GM12878 (cell line): ENCODE measurements at places on chromosomes 12 and 14. TPM values are rescaled to one million over a fixed set of nuclear protein-coding genes. Genes with fewer than 3 reads are reported as not detected.

GRCh38 chr12:58732894-58733293 is 187.4 kb downstream of the LRIG3 start:
- no peaks in the 10 kb centered on the region for H3K36me3 ChIP-seq
- no peaks in the 10 kb centered on the region for H3K27me3 ChIP-seq
- H3K4me1 ChIP-seq = no peaks in the 10 kb centered on the region
- H3K27ac ChIP-seq = no peak overlapping the region
- no peak for DNase-seq
- H3K4me3 ChIP-seq = no peak overlapping the region

DNA sequence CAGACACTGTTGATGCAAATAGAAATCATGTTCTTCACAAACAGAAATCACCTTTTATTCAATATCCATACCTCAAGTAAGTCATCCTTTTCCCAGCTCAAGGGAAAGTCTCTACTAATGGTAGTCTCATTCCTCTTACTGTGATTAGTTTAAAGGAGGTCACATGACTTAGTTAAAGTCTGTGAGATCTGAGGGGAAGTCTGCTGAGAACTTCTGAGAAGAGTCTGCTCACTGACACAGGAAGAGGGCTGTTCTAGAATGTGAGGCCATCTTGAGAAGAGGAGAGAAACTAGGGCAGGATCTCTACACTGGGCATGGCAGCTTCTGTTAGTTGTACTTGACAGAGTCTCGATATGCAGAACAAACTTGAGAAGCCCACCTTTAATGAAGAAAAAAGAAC is 146.8 kb downstream of the C12orf42 start:
- DNase-seq = no peak
- no peak overlapping the region for H3K4me3 ChIP-seq
- H3K27me3 ChIP-seq = no peaks in the 10 kb centered on the region
- no peaks in the 10 kb centered on the region for H3K4me1 ChIP-seq

- peak overlapping the region; percentile 79 for H3K27ac ChIP-seq
- H3K36me3 ChIP-seq = no peaks in the 10 kb centered on the region
- H3K27me3 ChIP-seq = no peaks in the 10 kb centered on the region
These were observed 9.8 kb upstream of the RMST start for GRCh38 chr12:97452839-97453238.

DNA sequence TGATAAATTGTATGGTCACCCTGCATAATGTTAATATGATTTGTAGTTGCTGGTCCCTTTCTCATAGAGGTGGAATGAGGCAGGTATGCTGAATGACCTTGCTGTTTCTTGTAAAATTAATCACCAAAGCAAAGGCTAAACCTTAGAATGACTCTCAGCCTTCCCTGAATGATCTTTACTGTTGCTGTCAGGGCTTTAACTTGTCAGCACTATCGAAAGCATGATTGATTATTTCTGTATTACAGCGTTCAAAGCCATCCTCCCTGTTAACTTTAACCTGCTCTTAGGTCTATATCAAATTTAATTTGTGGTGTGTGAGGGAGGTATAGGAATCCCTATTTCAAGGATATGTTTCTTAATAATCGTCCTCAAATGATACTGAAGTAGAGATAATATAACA is 23.1 kb downstream of the RASSF8 start:
- H3K36me3 ChIP-seq = no peaks in the 10 kb centered on the region
- H3K4me3 ChIP-seq = no peak overlapping the region
- no peak overlapping the region for H3K27ac ChIP-seq
- DNase-seq = no peak
- H3K4me1 ChIP-seq = no peaks in the 10 kb centered on the region

- no peak overlapping the region for H3K4me3 ChIP-seq
- no peak overlapping the region for H3K27ac ChIP-seq
- no peaks in the 10 kb centered on the region for H3K36me3 ChIP-seq
- no peak for DNase-seq
- peaks cover 6% of the 10 kb centered on the region for H3K27me3 ChIP-seq
- no peaks in the 10 kb centered on the region for H3K4me1 ChIP-seq
These were observed 1.1 kb downstream of the AQP2 start for GRCh38 chr12:49951411-49952240.

Gene PKP2
- 0.05 and 0.07 TPM in 2 replicates for polyA plus RNA-seq
